ENCODE measurements at places on chromosomes 7 and 10.

DNA sequence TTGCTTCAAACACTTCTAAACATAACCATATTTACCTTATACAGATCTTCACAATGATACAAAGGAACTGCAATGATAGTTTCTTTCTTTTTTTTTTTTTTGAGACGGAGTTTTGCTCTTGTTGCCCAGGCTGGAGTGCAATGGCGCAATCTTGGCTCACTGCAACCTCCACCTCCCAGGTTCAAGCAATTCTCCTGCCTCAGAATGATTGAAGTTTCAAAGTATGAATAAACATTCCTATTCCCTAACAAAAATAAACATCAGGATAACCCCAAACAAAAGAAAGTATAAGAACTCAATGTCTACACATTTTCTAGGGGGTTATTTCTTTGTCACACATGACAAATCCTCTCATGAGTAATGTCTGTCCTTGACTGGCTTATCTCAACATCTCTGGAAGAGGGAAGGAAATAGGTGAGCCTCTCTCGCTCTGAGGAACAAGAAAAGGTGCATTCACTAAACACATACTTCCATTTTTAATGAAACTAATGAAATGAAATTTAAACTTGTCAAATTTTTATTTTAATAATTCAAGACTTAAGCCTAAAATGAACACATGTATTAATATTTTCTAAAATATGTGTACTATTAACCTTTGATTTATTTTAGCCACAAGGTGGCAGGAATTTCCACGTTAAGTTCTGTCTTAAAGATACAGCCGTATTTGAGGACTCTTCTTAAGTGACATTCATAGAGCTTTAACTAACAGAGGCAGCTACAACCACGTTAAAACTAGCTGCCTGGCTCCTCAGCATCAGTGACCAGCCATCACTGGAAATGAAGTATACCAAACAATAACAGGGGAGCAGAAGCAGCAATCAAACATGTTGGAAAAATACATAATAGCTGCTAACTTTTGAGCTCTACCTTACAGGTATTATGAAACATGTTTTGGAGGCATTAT, 58.3 kb downstream of the MALSU1 start:
- DNase-seq, result no peak

GRCh38 chr7:149713731-149714068, 59.7 kb downstream of the ZNF467 start:
- DNase-seq, result no peak

DNA sequence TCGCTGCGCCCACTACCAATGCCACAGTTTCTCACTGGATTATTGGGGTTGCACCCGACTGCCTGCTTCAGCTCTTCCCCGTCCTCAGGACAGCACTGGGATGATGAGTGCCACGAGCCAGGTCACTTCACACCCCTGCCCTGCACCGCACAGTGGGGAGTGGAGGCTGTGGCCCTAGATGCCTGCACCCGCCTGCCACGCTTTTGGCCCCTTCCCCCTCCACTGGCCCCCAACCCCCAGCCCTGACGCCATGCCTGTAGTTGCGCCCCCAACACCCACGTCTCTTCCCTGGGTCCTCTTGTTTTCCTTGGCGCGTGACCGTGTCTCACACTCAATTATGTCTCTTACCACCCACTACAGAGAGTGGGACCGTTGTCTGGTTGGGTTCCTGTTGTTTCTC, 134.3 kb downstream of the VIPR2 start:
- no peak for DNase-seq

DNA sequence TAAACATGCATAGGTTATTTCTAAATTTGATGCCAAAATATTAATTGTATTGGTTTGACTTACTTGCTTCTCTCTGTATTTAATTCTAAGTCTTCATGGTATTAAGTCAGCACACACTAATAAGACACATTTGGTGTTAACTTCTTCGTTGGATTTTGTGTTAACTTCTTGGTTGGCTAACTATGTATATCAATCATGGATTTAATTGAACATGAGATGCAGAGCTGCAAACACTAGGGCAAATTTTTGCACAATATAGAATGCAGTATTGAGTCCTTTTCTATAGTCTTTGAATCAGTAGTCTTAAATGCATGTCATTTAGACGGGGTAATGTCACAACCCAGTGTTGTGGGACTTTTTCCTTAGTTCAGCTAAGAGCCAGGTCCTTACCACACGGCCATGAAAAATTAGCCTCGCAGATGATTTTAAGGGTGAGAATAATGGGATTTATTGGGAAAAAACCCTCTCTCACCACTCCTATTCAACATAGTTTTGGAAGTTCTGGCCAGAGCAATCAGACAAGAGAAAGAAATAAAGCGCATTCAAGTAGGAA, 142.9 kb upstream of the TRIM24 start:
- no peak for DNase-seq

- DNase-seq, result no peak
These were observed 13.9 kb downstream of the DNAJC1 start for GRCh38 chr10:21989453-21990154.
